Breast epithelium (tissue), 4 donors: ENCODE measurements at places on chromosomes 7 and 10. TPM values are rescaled to one million over a fixed set of nuclear protein-coding genes. Genes with fewer than 3 reads are reported as not detected.

- no peaks in the 10 kb centered on the region for H3K36me3 ChIP-seq
- H3K4me1 ChIP-seq: no peaks in the 10 kb centered on the region
- H3K27me3 ChIP-seq: no peaks in the 10 kb centered on the region
- peak overlapping the region; percentile 11 for H3K27ac ChIP-seq
- no peak for DNase-seq
Observed at GRCh38 chr7:141562543-141562942, 11.3 kb downstream of the AGK start.

- H3K27ac ChIP-seq: no peak overlapping the region
- no peaks in the 10 kb centered on the region for H3K36me3 ChIP-seq
- H3K27me3 ChIP-seq: no peaks in the 10 kb centered on the region
- no peak overlapping the region for H3K4me3 ChIP-seq
- H3K4me1 ChIP-seq: no peaks in the 10 kb centered on the region
Observed at GRCh38 chr7:139181404-139181803, 49.6 kb upstream of the UBN2 start.

- no peaks in the 10 kb centered on the region for H3K4me1 ChIP-seq
- no peaks in the 10 kb centered on the region for H3K27me3 ChIP-seq
- H3K27ac ChIP-seq: peak overlapping the region; percentile 33
- no peaks in the 10 kb centered on the region for H3K36me3 ChIP-seq
Observed at GRCh38 chr10:65570143-65571010, 1355.5 kb upstream of the LRRTM3 start.

GRCh38 chr7:107224374-107225223 lies 55.8 kb downstream of the HBP1 start:
- no peaks in the 10 kb centered on the region for H3K4me1 ChIP-seq
- no peak overlapping the region for H3K4me3 ChIP-seq
- no peaks in the 10 kb centered on the region for H3K36me3 ChIP-seq
- H3K27me3 ChIP-seq: no peaks in the 10 kb centered on the region
- no peak for DNase-seq

DNA sequence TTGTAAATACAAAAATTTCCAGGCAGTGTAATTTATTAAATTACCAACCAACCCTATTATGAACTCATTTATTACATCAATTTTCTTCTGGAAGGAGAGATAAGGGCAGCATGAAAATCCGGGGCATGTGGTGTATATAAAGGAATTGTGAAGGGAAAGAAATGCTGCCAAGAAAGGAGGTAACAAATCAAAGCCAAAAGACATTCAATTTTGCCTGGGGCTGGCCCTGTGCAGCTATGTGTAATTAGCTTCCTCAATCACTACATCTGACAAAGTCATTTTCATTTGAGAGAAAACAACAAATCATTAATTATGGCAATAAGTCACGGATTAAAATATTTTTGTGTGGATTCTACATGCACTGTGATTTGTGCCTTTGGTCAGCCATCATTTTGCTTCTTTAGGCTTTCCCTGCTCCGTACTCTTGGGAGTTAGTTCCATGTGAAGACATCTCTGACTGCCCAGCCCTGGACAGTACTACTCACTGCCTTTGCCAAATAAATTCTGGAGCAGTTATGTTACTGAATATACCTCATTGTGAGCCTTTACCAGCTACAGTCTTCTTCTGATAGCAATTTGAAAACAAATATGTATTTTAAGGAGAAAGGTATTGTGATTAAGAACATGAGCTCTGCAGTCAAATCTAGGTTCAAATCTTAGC lies 191.7 kb downstream of the RELN start:
- no peaks in the 10 kb centered on the region for H3K27me3 ChIP-seq
- H3K4me1 ChIP-seq: no peaks in the 10 kb centered on the region
- H3K36me3 ChIP-seq: no peaks in the 10 kb centered on the region
- no peak overlapping the region for H3K4me3 ChIP-seq
- H3K27ac ChIP-seq: no peak overlapping the region

DNA sequence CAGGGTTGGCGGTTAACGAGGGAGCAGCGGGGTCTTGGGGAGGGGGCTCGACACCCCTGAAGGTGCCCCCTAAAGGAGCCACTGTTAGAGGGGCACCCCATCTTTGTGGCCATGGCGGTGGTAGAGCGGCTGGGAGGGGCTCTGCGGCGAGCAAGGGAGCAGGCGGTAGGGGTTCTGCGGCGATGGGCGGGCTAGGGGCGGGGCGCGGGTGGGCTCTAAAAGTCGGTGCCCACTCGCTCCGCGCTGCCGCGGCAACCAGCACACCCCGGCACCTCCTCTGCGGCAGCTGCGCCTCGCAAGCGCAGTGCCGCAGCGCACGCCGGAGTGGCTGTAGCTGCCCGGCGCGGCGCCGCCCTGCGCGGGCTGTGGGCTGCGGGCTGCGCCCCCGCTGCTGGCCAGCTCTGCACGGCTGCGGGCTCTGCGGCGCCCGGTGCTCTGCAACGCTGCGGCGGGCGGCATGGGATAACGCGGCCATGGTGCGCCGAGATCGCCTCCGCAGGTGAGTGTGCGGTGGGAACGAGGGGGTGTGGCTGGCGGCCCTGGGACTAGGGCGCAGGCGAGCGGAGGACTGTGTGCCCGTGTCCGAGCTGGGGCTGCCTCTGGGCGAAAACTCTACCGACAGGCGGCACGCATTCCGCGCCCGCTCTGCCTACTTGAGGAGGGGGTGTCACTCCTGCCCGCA lies at the start of gene MEST:
TSS of gene MEST (plus strand) at position 245 of the 682 bp plus-strand sequence. CDS start at position 474, 229 bp downstream.
- DNase-seq: no peak
- H3K27ac ChIP-seq: peak within 1 kb of the TSS; percentile 55
- H3K4me1 ChIP-seq: no peaks in the 10 kb centered on the region
- H3K27me3 ChIP-seq: no peaks in the 10 kb centered on the region
- no peaks in the 10 kb centered on the region for H3K36me3 ChIP-seq

GRCh38 chr10:8296090-8296733 lies 241.7 kb downstream of the GATA3 start:
- H3K27me3 ChIP-seq: no peaks in the 10 kb centered on the region
- H3K36me3 ChIP-seq: no peaks in the 10 kb centered on the region
- DNase-seq: no peak
- H3K27ac ChIP-seq: no peak overlapping the region
- no peak overlapping the region for H3K4me3 ChIP-seq

GRCh38 chr7:37365405-37365804 lies 83.3 kb downstream of the ELMO1 start:
- DNase-seq: no peak
- H3K4me1 ChIP-seq: no peaks in the 10 kb centered on the region
- H3K36me3 ChIP-seq: no peaks in the 10 kb centered on the region
- no peak overlapping the region for H3K4me3 ChIP-seq

- DNase-seq: no peak
- H3K27me3 ChIP-seq: no peaks in the 10 kb centered on the region
- no peak overlapping the region for H3K4me3 ChIP-seq
- H3K36me3 ChIP-seq: no peaks in the 10 kb centered on the region
Observed at GRCh38 chr7:150401861-150402631, 22.9 kb downstream of the ZNF775 start.

DNA sequence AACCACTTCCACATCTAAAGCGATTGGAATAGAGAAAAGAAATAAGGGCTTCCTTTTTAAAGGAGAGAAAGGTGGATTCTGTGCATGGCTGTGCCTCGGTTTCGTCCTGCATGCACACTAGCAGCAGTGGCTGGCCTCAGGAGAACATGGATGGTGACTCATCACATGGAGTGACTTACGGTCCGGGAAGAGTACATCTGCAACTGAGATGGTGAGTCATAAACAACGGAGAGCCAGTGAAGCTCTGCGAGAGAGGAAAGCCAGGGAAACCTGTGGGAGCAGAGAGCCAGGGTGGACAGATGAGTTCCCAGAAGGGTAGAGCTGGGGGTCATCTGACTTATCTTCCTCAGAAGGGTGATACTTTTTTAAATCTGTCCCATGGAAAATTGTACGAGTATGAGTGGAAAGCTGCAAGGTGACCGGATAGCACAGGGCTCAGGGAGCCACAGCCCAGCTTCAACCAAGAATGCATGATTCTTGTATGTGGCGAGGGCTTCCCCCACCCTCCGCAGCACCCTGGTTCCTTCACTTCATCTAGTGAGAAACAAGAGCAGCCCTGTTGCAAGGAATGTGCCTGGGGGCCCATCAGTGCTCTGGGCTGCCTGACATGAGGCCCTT lies 259.1 kb downstream of the KLF6 start:
- DNase-seq: no peak
- H3K27ac ChIP-seq: peak overlapping the region; percentile 65
- no peak overlapping the region for H3K4me3 ChIP-seq
- no peaks in the 10 kb centered on the region for H3K4me1 ChIP-seq

GRCh38 chr10:119318411-119319160 lies 111.2 kb downstream of the GRK5 start:
- no peak overlapping the region for H3K27ac ChIP-seq
- no peak for DNase-seq
- H3K4me3 ChIP-seq: no peak overlapping the region
- no peaks in the 10 kb centered on the region for H3K27me3 ChIP-seq
- no peaks in the 10 kb centered on the region for H3K4me1 ChIP-seq

DNA sequence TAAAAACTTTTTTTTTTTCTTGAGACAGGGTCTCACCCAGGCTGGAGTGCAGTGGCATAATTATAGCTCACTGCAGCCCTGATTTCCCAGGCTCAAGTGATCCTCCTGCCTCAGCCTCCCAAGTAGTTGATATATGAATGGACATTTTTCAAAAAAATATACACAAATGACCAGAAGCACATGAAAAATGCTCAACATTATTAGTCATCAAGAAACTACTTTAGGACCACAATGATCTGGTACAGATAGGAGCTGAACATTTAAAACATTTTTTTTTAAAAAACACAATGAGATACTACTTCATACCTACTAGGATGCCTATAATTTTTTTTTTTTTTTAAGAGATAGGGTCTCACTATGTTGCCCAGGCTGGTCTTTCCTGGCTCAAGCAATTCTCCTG lies 21.7 kb downstream of the SCD start:
- H3K4me1 ChIP-seq: peaks cover 27% of the 10 kb centered on the region
- no peak for DNase-seq
- no peaks in the 10 kb centered on the region for H3K36me3 ChIP-seq
- no peak overlapping the region for H3K4me3 ChIP-seq
- H3K27ac ChIP-seq: no peak overlapping the region
- no peaks in the 10 kb centered on the region for H3K27me3 ChIP-seq

- no peaks in the 10 kb centered on the region for H3K36me3 ChIP-seq
- no peak overlapping the region for H3K27ac ChIP-seq
- DNase-seq: no peak
- no peaks in the 10 kb centered on the region for H3K27me3 ChIP-seq
Observed at GRCh38 chr7:96685755-96686154, 23.9 kb downstream of the SEM1 start.

- H3K27me3 ChIP-seq: no peaks in the 10 kb centered on the region
- H3K4me3 ChIP-seq: no peak overlapping the region
- no peaks in the 10 kb centered on the region for H3K36me3 ChIP-seq
- no peak overlapping the region for H3K27ac ChIP-seq
- no peak for DNase-seq
- H3K4me1 ChIP-seq: no peaks in the 10 kb centered on the region
Observed at GRCh38 chr10:11180228-11180627, 162.6 kb downstream of the CELF2 start.

DNA sequence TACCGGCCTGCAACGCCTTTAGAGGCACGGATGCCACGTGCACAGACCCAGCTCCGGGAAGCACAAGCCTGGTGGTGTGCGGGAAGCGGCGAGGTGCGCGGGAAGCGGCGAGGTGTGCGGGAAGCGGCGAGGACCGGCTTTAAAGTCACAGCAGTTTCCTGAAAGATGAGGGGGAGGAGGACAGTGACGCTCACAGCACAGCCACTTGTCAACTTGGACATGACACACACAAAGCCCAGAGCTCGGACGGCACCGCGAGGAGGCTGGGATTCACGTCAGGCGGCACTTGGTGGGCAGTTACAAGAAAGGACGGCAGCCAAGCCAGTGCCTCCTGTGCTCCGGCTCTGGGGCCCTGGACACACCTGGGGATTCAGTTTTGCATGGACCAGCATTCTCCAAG lies 525.9 kb downstream of the DNAJB6 start:
- no peak overlapping the region for H3K4me3 ChIP-seq
- H3K4me1 ChIP-seq: no peaks in the 10 kb centered on the region
- DNase-seq: no peak
- no peaks in the 10 kb centered on the region for H3K36me3 ChIP-seq

GRCh38 chr7:87156709-87157108 lies 4.5 kb downstream of the DMTF1 start:
- H3K27me3 ChIP-seq: no peaks in the 10 kb centered on the region
- H3K4me3 ChIP-seq: no peak overlapping the region
- no peak for DNase-seq
- no peaks in the 10 kb centered on the region for H3K36me3 ChIP-seq

GRCh38 chr7:73901823-73902597 lies 41.1 kb downstream of the TMEM270 start:
- H3K36me3 ChIP-seq: no peaks in the 10 kb centered on the region
- H3K4me1 ChIP-seq: no peaks in the 10 kb centered on the region
- no peak overlapping the region for H3K27ac ChIP-seq
- no peaks in the 10 kb centered on the region for H3K27me3 ChIP-seq
- DNase-seq: peak; percentile 47

Gene CCDC201
- not detected for total RNA-seq

Gene CFAP70
- 9.2 TPM for total RNA-seq

Gene CLRN3
- 0.98 TPM for total RNA-seq

Gene LRRC4
- total RNA-seq: 3.2 TPM

Gene ABI1
- total RNA-seq: 75.7 TPM

Gene A1CF
- total RNA-seq: under 0.01 TPM

Gene CALHM2
- 58.3 TPM for total RNA-seq

Gene PNLIPRP2
- not detected for total RNA-seq

Gene C7orf57
- not detected for total RNA-seq

Gene NEBL
- total RNA-seq: 3.8 TPM

Gene TACR2
- 0.66 TPM for total RNA-seq

Gene SCIN
- total RNA-seq: 4.7 TPM

Gene AKR1B15
- total RNA-seq: 0.33 TPM
